ENCODE measurements at places on chromosomes 7 and 10.

- no peak for DNase-seq
Measured at GRCh38 chr7:96349572-96349971, 27.7 kb upstream of the SLC25A13 start.

GRCh38 chr10:53638006-53638405, 865.4 kb upstream of the MBL2 start:
- DNase-seq = no peak

DNA sequence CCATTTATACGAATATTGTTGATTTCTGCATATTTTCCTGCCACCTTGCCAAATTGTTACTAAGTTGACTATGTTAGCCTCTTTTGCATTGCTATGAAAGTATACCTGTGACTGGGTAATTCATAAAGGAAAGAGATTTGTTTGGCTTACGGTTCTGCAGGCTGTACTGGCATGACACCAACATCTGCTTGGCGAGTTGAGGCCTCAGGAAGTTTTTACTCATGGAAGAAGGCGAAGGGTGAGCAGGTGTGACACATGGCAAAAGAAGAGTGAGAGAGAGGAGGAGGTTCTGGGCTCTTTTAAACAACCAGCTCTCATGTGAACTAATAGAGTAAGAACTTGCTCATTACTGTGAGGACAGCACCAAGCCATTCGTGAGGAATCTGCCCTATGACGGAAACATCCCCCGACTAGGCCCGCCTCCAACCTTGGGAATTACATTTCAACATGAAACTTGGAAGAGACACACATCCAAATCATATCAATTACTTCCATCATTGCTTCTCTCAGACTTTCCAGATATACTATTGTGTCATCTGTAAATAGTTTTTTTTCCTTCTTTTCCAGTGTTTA, 8.4 kb downstream of the RALA start:
- DNase-seq = no peak

DNA sequence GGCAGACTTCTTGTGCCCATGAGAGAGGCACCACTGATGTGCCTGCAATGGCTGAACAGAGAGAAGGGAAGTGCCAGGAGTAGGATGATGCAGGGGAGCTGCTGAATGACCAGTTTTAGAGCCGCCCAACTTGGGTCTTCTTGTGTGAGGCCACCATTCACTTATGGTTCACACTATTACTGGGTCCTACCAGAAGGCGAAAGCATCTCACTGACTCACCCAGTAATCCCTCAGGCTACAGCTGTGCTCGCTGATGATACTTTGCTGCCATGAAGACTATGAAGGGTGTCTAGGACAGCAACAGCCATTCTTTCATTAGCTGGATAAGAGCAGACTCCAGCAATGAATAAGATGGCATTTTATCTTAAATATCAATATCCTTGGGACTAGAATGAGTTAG, 47.6 kb downstream of the PLXNA4 start:
- DNase-seq = no peak

GRCh38 chr10:111080224-111080623, 3.4 kb downstream of the ADRA2A start:
- no peak for DNase-seq

GRCh38 chr7:98091061-98091460, 15.6 kb upstream of the LMTK2 start:
- DNase-seq = no peak

GRCh38 chr10:14048930-14049613, 281.7 kb downstream of the FRMD4A start:
- DNase-seq = no peak

- DNase-seq = no peak
Measured at GRCh38 chr7:116527521-116527920, 2.7 kb downstream of the CAV1 start.

DNA sequence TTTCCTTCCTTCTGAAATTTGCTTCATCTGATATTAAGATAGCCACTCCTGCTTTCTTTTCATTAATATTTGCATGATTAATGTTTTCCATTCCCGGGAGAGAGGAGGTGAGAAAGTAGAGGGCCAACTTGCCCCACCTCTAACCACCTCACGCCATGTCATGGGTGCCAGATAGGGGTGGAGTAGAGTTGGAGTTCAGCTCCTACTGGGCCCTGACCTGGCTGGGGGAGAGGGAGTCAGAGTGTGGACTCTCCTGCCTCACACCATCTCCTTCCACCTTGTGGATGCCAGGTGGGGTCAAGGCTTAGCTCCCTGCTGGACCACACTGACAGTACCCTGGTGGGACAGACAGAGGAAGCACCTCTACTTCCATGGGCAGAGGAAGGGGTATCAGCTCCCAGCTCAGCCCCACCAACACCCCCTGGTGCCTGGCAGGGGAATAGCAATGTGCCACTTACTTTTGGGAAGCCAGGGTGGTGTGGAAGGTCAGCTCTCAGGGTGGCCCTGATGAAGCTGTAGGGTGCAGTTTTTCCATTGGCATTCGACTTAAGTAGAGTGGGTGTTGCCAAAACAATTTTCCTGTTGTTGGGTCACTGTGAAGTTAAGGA, 28.0 kb downstream of the CHST12 start:
- no peak for DNase-seq

DNA sequence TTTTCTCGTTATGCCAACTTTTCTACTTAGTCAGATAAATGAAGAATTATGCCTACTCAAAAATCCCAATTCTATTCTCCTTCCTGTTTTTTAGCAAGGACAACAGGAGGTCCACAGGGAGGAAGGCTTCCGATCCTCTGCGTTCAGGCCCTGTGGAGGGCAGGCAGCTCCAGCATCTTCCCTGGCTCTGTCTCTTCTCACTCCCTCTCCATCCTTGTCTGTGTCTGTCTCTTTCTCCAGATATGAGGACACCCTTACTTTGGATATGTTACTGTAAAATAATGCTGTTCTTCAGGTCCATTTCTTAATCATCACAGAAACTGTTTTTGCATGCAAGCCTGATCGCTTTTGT, 166.6 kb downstream of the ELMO1 start:
- no peak for DNase-seq

- no peak for DNase-seq
Measured at GRCh38 chr10:33804584-33804983, 470.1 kb upstream of the NRP1 start.

Measured in stimulated activated CD8-positive, alpha-beta memory T cell treated with anti-CD3 and anti-CD28 coated beads, Interleukin-4, amount 100 ng/mL, for 1 hour (primary cell).